Activated CD4-positive, alpha-beta T cell treated with anti-CD3 and anti-CD28 coated beads for 24 hours (primary cell): ENCODE measurements at places on chromosomes 11 and 22.

GRCh38 chr22:17491090-17491640 is 72.1 kb upstream of the SLC25A18 start:
- no peak for DNase-seq

DNA sequence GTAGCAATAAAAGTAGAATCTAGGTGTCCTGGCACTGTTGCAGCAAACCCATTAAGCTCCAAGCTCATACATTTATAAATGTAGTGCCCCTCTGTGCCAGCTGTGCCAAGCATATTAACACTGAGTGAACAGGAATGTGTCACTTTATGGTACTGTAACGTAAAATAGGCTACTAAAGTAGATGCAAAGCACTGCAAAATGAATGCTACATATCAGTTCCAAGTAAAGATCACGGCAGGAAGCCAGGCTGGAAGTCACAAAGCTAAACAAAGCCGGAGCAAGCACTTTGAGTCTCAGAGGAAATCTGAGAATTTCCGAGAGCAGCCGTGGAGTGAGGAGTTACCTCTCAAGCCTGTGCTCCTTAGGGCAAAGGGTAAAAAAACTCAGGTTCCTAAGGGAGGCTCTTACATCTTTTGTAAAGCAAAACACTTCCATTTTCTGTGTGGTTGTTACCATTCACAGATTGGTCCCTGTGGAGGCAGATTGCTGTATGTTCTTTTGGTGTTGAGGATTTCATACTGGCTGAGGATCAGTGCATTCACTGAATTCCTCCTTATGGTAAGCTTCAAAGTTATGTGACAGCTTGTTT is 85.7 kb downstream of the WNT11 start:
- no peak for DNase-seq

DNA sequence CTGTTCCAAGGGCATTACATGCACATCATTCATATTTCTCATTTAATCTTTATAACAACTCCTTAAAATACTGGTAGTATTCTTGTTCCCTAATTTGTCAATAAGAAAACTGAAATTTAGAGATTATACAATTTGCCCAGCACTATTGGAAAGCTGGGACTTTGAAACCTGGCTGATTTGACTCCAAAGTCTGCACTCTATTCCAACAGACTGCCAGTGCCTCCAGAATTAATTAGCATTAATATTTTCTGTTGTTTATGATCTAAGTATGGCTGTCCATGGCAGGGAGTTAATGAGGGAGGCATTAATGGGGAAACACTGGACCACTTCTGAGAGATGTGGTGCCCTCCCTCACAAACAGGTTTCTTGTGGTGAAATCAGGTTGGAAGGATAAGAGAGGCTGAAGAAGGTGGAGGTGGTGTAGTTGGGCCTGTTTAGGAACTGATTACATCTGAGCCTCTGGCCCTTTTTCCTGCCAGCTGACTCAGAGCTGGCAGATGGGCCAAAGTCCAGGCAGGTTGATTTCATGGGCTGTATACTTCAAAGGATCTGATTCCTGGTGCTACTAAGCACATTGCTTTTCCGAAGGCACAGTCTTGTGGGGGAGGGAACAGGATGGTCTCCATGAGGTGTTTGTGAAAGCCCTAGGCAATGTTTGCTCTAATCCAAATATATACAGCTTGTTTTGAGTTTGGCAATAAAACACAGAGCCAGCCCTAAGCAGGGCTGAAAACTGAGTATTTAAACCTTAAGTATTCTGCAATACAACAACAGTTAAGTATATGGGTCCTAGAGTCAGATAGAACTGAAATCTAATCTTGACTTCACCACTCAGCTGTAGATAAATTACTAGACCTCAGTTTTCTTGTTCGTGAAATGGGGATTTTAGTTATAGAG is 21.0 kb upstream of the RAB30 start:
- DNase-seq, result no peak

- no peak for DNase-seq
Observed at GRCh38 chr22:46815132-46815531, 52.7 kb downstream of the TBC1D22A start.

DNA sequence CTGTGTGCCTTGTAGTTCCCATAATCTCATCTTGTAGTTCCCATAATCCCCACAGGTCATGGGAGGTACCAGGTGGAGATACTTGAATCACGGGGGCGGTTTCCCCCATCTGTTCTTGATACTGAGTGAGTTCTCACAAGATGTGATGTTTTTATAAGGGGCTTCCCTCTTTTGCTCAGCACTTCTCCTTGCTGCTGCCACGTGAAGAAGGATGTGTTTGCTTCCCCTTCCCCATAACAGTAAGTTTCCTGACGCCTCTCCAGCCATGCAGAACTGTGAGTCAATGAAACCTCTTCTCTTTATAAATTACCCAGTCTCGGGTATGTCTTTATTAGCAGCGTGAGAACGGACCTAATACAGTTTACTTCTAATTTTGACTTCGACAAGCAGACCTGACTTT is 14.0 kb upstream of the SMIM38 start:
- no peak for DNase-seq

- DNase-seq, result no peak
Observed at GRCh38 chr11:125944350-125945010, 1.4 kb upstream of the VSIG10L2 start.
